ENCODE measurements at places on chromosomes 6 and 20.
A peak's percentile ranks its signal among the peaks of the same experiment; 100 is the strongest.

DNA sequence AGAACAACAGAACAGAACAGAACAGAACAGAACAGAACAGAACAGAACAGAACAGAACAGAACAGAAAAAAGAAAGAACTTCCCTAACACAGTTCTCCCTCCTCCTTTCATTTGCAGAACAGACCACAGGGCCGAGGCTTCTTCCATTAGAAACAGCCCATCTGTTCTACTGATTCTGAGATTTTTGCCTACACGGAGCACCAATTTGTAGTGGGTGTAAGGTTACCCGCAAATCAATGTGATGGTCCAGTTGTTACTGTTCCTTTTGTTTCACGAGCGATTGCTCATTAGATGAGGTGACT, 734 bp upstream of the OGFRL1 start:
- DNase-seq = no peak

- DNase-seq = no peak
Measured at GRCh38 chr6:31379850-31380249, 22.9 kb upstream of the HLA-B start.

GRCh38 chr6:137736048-137736818, 130.8 kb upstream of the TNFAIP3 start:
- no peak for DNase-seq

DNA sequence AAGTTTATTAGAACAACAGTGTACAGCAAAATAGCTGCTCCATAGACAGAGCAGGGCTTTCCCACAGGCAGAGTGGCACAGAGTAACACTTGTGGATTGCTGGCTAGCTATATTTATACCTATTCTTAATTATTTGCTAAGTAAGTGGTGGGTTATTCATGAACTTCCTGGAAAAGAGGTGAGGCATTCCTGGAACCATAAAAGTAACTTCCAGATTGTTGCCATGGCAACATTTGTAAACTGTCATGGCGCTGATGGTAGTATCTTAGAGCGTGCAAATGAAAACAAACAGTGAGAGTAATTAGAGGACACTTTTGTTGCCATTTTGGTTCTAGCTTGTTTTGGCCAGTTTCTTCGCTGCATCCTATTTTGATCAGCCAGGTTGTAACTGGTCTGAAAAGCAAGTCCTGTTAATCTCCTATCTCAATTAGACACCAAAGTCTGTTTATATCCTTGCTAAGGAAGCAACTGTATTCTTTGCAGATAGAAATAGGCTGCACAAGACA, 23.9 kb downstream of the DEFB114 start:
- DNase-seq = no peak

DNA sequence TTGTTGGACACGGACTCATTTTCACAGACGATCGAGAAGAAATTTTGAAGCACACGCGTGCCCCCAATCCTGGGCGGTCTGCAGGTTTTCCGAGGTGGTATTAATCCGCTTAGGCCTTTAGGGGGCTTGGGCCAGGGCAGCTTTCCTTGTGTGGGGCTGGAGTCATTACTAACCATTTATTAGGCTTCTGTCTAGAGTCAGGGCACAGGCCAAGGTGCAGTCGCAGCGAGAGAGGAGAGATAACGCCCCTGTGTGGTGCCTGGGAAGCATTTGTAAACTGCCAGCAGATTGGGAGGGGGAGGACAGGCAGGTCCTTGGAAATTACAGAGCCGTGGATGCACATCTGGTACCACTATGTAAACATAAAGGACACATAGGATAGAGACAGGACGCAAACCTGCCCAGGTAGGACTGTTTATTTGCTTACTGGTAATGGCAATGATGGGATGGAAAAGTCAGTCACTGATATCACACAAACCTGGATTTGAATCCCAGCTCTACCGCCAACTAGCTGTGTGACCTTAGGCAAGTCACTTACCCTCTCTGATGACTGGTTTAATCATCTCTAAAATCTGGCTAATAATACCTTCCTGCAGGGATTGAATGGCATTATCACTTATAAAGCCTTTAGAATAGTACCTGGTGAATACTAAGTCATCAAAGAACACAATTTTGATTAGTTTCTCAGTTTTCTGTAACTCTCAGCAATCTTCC, 76.4 kb downstream of the TMEM242 start:
- no peak for DNase-seq

GRCh38 chr20:23197836-23198235, 111.7 kb upstream of the CD93 start:
- no peak for DNase-seq

GRCh38 chr6:118776607-118777549, 117.1 kb upstream of the ASF1A start:
- peak; percentile 70 for DNase-seq

DNA sequence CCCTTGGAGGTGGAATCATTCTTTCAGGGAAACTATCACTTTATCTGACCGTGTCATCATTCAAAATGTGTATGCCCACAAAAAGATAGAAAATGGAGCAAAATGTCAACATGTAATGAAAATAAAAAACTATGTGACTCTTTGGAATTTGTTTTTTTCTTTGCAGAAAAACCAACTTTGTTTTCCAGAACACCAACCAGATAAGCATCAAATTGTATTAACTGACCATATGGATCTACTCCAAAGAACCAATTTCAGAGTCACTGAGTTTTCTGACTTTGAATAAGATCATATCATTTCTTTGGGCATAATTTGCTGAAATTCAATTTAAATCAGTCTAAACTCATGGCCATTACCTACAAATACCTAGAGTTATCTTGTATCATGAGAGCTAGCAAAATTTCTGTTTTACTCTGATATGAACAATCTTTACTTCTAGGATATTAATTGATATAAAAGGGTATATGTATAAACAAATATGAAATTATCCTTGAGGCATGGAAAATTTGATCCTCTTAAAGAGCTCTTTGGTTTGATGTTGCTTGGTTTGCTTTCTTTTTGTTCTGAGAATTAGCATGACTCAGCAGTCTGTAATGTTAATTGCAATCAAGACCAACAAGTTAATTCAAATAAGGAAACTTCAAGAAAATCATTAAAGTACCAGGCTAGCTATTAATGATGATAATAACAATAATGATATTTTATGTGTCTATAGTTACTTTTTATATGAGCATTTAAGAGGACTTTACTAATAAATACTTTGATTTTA, 444.4 kb upstream of the MARCKS start:
- no peak for DNase-seq

GRCh38 chr6:75932067-75932466, 140.4 kb downstream of the IMPG1 start:
- DNase-seq = peak; percentile 46

- DNase-seq = no peak
Measured at GRCh38 chr6:77707603-77708002, 54.8 kb downstream of the MEI4 start.

DNA sequence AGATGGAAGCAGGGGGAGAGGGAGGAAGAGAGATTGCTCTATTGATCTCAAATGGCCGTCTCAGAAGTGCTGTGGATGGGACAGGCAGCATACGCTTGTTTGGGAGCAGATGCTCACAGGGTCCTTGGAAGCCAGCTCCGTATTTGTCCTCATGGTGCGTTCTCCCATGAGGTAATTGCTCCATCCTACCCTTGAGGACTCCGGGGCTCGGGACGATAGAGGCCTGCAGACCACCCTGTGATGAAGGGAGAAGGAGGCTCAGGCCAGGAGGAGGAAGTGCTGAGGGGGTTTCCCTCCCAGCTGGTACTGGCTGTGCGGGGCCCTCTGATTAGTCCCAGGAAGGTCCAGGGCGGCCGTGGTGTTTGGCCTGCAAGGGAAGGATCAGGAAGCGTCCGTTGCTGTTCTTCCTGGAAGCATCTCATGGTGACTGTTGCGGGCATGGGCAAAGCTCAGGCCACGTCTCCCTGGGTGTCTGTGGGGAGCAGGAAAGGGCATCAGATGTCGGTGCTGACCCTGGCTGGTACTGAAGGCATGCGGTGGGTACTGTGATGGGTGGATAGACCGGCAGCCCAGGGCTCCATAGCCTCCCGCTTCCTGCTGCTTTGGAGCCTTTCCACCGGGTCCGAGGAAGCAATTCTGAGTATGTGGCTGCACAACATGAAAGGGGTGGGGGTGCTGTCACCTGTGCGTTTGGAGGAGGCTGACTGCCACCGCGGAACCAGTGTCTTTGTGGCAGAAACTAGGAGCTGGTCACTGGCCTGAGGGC, 158.3 kb downstream of the SYCP2 start:
- no peak for DNase-seq

GRCh38 chr6:118252474-118252873, 295.6 kb upstream of the PLN start:
- no peak for DNase-seq

GRCh38 chr6:103870970-103871369, 988.7 kb downstream of the HACE1 start:
- no peak for DNase-seq

Data from lung (tissue), 17 donors.